Lower lobe of right lung (tissue), 2 donors: ENCODE measurements at places on chromosomes 11 and 22.
A peak's percentile ranks its signal among the peaks of the same experiment; 100 is the strongest.

DNA sequence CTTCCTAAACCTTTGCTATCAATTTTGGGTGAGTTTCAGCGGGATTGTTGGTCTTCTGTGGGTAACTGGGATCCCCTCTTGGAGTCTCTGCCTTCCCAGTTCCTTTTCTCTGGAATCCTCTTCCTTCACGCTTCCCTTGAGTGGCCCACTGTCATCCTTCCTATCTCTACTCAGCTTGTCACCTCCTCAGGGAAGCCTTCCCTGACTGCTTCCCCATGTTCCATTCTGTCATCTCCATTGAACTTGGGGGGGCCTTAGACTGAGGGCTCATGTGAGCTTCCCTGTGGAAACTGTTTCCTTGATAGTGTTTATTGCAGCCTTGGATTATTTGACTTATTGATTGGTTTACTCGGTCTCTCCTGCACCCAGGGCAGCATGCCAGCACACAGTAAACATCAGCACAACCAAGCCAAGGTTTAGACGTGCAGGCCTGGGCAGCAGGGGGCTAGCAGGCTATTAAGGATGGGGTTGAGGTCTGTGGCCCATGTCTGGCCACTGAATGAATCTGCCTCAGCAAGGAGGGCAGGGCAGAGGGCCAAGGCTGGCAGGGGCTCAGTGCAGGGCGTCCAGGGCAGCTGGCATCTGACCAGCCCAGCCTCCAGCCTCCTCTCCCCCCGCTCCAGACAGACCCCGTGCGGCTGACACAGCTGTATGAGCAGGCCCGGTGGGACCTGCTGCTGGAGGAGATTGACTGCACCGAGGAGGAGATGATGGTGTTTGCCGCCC, 7.2 kb downstream of the TRPT1 start:
- no peak for DNase-seq

- no peak for DNase-seq
Measured at GRCh38 chr11:28673691-28674432, 565.7 kb downstream of the METTL15 start.

DNA sequence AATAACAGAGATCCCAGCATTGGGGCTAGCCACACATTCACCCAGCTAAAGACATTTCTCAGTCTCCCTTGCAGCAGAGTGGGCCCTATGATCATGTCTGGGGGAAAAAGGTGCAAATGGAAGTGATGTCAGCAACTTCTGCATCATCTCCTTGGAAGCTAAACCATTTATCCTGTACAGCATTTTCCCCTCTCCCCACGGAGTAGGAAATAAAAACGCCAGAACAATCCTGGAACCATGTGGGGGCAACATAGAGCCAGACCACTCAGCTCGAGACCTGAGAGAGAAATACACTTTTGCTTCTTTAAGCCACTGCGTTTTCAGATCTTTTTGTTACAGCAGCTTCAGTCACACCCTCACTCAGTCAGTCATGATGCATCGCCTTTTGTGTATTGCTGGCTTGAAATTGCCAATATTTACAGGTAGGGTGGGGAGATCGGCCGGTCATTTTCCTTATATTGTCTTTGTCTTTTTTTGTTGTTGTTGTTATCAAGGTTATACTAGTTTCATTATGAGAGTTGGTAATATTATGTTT, 9.1 kb upstream of the RAC2 start:
- no peak for DNase-seq

GRCh38 chr11:133228471-133229329, 303.6 kb downstream of the OPCML start:
- DNase-seq, result peak; percentile 45

- DNase-seq, result no peak
Measured at GRCh38 chr11:80473562-80473961, 1032.7 kb upstream of the TENM4 start.

GRCh38 chr11:21636561-21636960, 556.3 kb upstream of the ANO5 start:
- DNase-seq, result no peak

DNA sequence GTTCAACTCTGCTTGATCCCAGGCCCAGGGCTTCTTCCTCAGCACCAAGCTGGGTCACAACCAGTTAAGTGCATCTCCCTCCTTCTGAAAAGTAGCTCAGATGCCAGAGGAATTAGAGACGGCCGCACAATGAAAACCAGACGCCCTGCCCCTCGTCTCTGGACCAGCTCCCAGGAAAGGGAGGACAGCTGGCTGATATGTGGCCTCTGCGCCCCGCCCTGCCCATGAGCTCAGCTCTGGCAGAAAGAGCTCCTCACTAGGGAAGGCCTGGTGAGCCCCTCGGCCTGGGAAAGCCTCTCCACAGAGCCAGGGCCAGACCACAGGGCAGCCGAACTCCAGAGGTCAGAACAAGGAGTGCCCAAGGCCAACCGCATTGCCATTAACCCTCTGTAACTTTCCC, 18.1 kb upstream of the SCGB1A1 start:
- peak; percentile 67 for DNase-seq

DNA sequence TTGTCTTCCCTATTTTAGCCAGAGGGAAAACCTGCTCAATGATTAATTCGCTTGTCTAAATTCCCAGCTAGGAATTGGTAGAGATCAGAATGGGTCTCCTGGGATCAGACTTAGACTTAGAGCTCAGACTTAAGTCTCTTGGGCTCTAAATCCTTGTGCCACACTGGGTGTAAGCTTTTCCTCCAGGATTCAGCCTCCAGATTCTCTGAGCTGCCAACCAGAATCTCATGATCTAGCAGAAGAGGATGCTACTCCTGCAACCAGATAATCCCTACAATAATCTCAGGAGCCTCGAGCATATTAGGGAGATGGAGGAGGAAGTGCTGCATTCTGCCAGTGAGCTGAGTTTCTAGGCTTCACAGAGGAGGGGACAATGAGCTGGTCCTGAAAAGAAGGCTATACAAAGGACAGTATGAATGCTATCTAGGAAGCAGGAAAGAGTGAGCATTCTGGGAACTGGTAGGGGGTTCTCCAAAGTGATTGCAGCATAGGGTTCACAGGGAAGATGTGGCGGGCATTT, 211.6 kb upstream of the SESN3 start:
- DNase-seq, result no peak

GRCh38 chr22:44211946-44212930, 31.5 kb downstream of the PARVG start:
- no peak for DNase-seq
